ENCODE measurements at places on chromosomes 16 and 17.
A peak's percentile ranks its signal among the peaks of the same experiment; 100 is the strongest.

- no peak for DNase-seq
Measured at GRCh38 chr17:5027916-5028315, 7.3 kb downstream of the SLC52A1 start.

DNA sequence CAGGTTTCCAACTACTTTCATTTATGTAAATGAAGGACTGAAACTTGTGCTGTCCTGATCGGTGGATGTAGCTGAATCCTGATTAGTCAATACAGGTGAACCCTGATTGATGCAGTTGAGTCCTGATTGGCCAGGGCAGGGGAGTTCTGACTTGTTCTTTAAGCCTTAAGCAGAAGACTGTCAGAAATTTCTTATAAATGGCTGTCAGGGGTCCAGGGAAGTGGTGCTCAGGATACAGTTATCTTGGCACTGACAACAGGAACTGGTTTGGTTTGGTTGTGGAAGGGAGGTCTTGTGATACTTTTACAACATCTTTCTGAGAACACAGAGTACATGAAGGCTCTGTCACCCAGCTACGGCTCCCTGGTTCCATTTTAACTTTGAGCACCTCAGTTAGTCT, 132.1 kb downstream of the KCNJ12 start:
- no peak for DNase-seq

GRCh38 chr17:34110315-34110714, 144.8 kb upstream of the CCL2 start:
- no peak for DNase-seq

- DNase-seq: no peak
Measured at GRCh38 chr17:81416612-81417011, 21.4 kb downstream of the BAHCC1 start.

DNA sequence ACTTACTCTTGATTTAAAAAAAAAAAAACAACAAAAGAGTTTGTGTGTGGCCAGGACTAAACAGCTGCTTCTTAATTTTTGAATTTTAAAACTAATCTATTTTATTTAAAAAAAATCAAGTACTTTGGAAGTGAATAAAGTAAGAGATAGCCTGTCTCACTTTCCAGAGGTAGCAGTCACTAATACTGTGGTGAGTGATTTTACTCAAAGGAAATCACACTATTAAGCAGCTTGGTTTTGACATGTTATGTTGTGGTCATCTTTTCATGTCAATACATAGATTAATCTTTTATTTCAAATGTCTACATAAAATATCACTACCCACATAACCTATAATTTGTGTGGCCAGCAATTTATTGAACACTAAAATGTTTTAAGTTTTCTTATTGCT, 102.2 kb upstream of the HLF start:
- no peak for DNase-seq

DNA sequence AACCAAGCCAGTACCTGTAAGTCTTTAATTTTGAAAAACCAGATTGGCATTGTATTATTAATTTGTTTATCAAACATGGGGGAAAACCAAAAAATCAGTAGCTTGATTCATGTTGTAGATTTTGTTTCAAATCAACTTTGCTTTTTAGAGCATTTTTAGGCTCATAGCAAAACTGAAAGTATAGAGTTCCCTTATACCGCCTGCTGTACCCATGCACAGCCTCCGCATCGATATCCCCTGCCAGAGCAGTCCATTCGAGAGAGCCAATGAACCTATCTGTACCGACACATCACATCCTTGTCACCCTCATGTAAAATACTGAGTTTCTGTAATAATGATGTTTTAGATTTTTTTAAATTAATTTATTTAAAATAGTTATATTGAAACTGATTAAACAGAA, 16.2 kb upstream of the MRC2 start:
- DNase-seq: no peak

GRCh38 chr17:1498869-1499268, 6.4 kb upstream of the MYO1C start:
- DNase-seq: no peak

DNA sequence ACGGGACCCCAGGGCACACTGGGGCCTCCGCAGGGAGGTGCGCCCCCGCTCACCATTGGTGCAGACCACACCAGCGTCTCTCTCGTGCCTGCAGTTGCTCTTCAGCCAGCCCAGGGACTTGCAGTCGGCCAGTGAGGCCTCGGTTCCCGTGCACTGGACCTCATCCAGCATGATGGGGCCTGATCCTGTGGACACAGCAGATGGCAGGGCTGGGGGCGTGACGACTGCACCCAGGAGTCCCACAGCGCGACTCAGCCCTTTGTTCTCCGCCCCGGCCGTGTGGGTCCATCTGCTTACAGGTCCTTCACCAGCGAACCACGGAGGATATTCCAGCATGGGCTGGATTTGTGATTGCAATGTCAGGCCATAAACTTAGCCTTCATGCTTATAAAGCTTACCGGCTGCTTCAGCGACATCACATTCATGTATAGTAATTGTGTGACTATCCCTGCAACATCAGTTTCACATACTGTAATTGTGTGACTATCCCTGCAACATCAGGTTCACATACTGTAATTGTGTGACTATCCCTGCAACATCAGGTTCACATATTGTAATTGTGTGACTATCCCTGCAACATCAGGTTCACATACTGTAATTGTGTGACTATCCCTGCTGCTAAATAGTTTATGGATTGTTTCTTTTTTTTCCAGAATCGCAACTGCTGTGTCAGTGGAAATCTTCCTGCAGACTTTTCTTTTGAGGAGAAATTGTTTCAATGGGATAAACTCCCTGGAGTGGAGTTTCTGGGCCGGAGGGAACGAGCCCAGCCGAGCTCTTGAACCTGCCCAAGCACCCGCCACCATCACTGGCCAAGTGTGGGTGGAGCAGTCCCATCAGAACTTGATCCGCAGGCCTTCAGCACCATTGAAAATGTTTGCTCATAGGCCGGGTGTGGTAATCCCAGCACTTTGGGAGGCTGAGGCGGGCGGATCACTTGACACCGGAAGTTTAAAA, 4.8 kb downstream of the LGALS3BP start:
- no peak for DNase-seq

GRCh38 chr17:12667299-12667958, 1.7 kb downstream of the MYOCD start:
- DNase-seq: no peak

DNA sequence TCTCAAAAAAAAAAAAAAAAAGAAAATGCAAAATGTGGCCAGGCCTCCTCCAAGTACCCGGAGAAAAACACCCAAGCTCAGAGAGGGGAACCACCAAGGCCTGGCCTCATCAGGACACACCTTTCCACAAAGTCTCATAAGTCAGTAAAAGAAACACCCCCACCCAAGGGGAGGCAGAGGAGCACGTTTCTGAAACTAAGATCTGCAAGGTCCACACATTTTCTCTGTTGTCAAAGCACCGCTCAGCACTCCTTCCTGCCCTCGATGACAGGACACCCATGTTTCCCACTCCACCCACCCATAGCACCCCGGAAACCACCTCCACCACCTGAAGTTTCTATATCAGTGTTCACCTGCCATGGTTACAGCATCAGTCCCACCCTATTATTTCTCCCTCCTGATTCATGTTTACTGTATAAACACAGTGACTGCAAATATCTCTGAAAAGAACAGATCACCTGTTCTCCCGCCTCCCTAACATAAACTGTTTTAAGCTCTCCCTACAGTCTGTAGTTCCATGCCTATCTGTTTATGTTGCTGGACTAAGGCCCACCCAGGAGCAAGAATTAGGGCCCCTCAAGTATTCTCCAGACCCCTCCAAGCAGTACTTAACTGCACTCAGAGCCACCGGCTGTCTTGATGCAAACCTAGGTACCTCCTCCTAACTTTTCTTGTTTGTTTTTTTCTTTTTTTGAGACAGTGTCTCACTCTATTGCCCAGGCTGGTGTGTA, 2.0 kb downstream of the CORO7 start:
- no peak for DNase-seq

GRCh38 chr16:2910441-2910969, 1.2 kb upstream of the FLYWCH1 start:
- DNase-seq: no peak

GRCh38 chr17:69064476-69064875, 3.7 kb upstream of the ABCA9 start:
- no peak for DNase-seq

DNA sequence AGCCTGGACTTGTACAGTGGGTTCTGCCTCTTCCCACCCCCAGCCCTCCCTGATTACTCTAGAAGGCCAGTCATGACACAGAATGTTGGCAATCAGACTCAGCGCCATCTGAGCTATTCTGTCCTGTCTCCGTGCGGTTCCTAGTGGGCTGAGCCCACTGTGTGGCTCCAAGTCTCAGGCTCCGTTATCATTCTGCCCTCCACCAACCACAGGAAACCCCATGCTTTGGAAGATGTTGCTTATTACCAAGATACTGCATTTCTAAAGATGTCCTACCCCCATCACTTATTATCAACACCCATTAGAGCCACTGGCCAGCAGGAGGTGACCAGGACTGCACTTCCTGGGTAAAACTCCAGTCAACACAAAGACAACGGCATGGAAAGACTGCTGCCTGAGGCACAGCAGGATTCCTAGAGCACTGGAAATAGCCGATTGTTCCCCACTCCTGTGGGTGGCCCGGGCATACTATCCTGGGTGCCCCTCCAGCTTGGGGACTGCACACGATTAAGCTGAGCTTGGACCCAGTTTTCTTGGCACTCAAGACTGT, 133.6 kb downstream of the AATF start:
- DNase-seq: no peak

GRCh38 chr17:19021622-19022083, 17.1 kb upstream of the FAM83G start:
- DNase-seq: no peak

GRCh38 chr16:12876778-12877177, 24.6 kb upstream of the SHISA9 start:
- DNase-seq: no peak

- no peak for DNase-seq
Measured at GRCh38 chr16:88286301-88286923, 96.3 kb upstream of the ZNF469 start.

GRCh38 chr17:1787301-1787902, 25.5 kb downstream of the SERPINF1 start:
- DNase-seq: no peak

- no peak for DNase-seq
Measured at GRCh38 chr17:58947824-58948223, 158.9 kb downstream of the TRIM37 start.

- DNase-seq: peak; percentile 45
Measured at GRCh38 chr17:36608794-36609497, 7.6 kb downstream of the MRM1 start.

DNA sequence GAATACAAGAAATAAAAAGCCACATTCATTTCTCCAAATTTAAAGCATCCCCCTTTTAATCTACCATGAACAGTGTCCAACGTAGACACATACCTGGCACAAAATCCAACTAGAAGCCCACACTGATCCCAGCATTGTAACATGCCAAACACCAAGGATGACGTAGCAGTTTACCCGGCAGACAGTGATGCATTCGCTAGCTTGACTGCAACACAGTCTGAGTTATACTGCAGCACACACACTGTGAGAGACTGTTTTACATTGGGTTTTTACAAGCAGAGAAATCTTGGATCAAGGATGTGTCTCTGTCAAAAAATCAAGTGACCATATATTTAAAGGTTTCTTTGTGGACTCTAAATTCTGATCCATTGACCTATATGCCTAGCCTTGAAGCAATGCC, 74.5 kb upstream of the C17orf78 start:
- peak; percentile 21 for DNase-seq

DNA sequence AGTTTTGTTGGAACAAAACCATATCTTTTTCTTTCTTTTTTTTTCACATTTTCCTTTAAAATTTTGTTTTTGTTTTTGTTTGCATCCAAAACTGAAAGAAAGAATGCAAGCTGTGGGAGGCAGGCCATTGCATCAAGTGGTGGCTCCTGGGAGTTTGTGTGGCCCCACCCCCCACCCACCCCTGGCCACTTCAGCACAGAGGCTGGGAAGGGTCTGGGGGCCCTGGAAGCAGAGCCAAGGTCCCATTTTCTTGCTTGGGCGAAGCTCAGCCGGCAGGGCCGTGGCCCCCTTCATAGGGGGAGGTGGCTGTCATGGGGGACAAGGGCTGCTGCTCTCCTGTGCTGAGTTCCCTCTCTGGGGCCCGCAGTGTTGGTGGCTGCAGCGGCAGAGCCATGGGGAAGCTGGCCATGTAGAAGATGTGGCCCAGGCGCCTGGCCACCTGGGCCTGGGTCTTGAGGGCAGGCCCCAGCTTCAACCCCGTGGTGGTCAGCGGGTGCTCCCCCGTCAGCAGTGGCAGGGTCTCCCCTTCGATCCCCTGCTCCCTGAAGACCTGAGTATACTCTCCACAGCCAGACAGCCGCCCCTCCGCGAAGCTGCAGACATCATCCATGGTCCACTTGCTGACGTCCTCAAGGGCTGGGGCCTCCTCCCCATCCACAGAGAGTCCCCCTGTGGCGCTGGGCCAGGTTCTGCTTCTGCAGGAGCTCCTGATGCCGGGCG, 19.8 kb downstream of the PAFAH1B1 start:
- DNase-seq: no peak

GRCh38 chr17:28391401-28391800, 14.6 kb downstream of the SLC46A1 start:
- DNase-seq: no peak

All from anterior cingulate cortex (tissue), 58 donors.